ENCODE measurements at places on chromosomes 1 and 21.
A peak's percentile ranks its signal among the peaks of the same experiment; 100 is the strongest.

- DNase-seq, result no peak
These were observed 21.1 kb downstream of the KCNN3 start for GRCh38 chr1:154848983-154849382.

GRCh38 chr1:217911908-217912307 lies 280.8 kb downstream of the SPATA17 start:
- DNase-seq, result peak; percentile 19

GRCh38 chr1:230030122-230030821 lies 36.8 kb upstream of the GALNT2 start:
- DNase-seq, result no peak

DNA sequence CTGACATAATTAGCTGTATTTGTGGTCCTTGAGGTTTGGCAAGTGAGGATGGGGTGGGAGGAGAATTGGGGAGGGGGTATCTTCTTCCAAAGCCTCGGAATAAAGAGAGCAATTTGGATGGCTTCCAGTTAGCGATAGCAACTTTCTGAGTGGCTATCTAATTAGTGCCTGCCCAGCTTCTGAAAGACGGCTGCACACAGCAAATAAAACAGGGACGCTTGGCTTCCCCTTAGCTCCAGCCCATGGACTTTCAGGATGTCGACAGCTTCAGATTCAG lies 31.1 kb downstream of the KLHDC7A start:
- no peak for DNase-seq

DNA sequence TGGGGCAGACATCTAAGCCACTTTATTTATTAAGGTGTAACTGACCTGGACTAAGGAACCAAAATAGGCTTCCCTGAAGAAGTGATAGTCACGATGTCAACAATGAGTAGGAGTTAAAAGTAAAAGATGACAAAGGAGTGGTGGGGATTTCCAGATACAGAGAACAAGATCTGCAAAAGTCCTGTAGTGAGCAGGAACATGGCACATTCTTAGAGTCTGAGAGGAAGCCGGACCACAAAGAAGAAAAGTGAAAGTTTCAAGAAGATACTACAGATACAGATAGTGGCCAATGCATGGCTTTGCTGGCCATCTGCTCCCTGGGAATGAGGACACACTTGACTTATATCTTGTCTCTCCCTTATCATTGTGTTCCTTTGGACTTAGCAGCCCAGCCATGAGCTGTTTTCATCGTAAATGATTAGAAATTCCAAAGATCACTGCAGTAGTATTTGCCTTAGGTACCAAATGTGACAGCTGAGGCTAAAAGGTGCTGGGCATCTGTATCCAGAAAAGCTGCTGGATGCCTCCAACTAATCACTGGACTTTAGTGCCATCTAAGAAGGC lies 302.4 kb upstream of the NR5A2 start:
- DNase-seq, result no peak

GRCh38 chr1:167089939-167090313 lies 251 bp downstream of the GPA33 start:
- no peak for DNase-seq

GRCh38 chr1:200665861-200666260 lies 3.8 kb downstream of the DDX59 start:
- DNase-seq, result no peak

DNA sequence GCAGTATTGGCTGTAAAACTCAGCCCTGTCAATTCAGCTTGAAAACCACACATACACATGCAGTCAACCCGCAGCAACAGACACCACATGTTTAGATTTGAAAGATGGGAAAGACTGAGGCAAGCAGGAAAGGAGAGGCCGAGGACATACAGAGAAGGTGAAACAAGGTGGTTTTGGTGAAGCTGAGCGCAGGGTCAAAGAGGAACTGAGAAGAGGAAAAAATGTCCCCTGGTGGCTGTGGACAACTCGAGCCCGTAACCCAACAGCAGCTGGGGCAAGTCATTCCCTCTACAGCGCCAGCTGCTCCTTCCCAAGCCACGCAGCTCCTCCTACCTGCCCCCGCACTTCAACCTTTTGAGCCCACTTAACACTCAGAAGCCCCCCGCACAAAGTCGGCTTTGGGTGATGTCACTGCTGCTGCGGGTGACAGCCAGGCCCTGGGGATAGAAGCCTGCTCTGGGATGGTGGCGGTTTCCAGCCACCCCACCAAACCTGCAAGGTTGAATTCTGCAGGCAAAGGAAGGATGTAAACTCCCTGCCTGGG lies 63.0 kb downstream of the KCNN3 start:
- DNase-seq, result no peak

DNA sequence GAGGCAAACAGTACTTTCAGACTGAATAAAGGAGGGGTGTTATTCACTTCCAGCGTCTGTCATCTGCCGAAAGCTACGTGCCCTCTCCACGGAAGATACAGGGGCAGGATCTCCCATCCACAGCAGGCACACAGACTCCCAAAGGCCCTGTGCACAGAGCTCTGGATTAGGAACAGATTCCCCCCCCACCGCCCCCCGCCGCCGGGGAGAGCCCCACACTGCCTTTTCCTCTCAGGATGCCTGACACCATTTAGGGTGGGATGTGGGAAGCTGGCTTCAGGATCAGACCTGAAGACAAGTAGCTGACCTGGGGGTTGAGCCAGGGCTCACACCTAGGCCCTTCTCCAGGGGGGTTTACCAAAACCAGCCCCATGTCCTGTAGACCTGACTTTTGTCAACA lies 8.4 kb upstream of the TCP10L start:
- no peak for DNase-seq

DNA sequence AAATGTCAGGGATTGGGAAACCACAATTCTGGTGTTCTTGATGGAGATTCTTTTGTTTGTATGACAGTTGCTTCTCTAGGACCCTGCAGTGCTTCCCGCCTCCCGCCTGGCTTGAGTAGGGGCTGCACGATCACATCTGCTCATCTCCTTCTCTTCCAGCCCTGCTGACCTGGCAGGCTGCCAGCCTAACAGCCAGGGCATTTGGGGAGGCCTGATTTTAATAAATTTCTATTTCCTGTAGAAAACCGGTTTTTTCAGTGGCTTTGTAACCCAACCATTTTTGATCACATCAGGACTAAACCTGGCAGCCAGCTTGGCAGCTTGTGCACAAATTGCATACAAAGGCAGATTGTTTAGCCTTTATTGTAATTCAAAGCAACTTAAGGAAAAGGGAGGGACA lies 78.9 kb downstream of the UBE2U start:
- DNase-seq, result no peak

DNA sequence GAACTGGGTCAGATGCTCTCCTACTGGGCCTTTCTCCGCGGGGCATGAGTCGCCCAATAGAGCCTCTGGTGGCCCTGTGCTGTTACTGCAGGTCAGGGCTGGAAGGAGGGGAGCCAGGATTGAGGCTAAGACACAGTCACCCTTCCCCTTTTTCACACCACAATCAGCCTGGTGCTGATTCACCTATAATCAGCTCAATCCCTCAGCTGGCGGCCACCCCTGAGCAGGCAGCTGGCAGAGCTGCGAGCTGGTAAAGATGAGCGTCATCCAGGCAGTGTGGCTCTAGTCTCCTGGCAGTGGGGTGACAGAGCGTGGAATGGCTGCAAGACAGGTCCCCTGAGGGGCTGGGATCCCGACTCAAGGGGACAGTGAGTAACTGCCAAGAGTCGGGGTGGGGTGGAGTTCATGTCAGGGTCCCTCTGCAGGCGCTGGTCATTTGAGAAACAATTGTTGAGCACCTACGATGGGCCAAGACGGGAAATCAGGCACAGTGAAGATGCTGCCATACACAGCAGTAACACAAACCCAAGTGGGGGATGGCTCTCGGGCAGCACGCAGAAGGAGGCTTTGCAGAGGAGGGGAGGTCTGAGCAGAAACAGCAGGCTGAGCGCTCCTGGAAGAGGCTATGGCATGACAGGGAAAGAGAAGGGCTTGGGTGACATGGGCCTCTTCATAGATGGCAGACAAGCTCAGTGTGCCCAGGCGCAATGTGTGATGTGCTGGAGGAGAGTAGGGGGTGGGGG lies 21.8 kb downstream of the ATF3 start:
- peak; percentile 77 for DNase-seq

DNA sequence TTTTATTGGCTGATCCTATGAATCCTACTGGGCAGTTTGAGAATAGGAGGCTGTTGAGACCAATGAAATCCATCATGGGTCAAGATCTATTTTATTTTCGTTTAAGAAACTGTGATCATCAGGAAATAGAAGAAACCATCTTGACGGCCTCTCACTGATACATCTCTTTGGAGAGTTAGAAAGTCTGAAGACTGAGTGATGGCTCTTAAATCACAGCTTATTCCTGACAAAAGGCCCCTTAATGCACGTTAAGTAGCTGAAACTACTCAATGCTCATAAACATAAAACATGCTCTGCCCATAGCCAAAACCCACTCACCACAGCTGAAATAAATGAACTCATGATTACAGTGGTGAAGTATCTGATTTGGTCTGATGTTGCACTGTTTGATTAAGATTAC lies 784.5 kb upstream of the NEGR1 start:
- DNase-seq, result no peak

DNA sequence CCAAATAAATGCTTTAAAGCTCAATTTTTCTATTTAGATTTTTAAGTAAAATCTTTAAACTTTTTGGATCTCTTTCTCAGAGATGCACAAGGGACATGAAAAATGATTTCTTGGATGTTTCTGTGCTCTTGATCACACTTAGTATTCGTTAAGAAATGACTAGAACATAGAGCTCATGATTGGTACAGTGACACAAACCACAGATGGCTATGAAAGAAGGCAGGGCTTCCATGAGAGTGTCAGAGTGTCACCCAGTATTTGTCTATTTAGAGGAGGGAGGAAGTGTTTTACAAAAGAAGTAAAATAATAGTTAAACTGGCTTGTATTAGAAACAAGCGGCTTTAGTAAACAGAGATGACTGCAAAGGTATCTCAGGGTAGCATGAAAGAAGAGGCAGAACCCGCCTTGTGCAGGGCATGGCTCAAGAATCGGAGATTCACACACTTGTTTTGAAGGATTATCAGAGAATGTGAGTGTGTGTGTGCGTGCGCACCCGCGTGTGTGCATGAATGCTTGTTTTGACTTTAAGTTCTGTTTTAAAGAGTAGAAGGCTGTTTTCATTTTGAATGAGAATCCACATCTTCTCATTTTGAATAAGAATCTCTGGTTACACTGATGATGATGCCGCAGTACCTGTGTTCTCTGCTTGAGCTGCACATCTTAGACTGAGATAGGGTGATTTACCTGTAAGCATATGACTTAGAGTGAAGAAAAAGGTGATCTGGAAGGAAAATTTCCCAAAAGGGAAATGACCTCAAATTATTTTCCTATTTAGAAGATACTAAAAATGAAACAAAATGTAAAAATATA lies 82.1 kb downstream of the VPS26C start:
- DNase-seq, result no peak
